Uterus (tissue), 4 donors: ENCODE measurements at places on chromosomes 7 and 10.

DNA sequence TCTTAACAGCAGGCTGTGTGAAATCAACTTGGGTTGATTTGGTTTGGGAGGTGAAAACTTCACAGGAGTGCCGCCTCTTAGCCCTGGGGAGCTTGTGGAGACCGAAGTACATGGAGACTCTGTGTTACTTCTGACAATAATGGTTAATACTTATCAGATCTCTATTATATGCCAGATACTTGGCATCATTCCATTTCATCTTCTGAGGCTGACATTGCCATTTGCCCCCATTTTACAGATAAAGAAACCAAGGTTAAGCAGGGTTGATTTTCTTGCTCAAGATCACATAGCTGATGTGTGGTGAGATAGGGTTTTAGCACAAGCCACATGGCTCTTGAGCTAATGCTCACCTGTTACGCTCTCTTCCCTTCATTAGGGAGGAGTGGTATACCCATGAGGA is 150.6 kb upstream of the FAM13C start:
- no peak for DNase-seq
- H3K4me1 ChIP-seq: no peaks in the 10 kb centered on the region
- no peak overlapping the region for H3K27ac ChIP-seq
- H3K36me3 ChIP-seq: no peaks in the 10 kb centered on the region
- H3K27me3 ChIP-seq: no peaks in the 10 kb centered on the region
- no peak overlapping the region for H3K4me3 ChIP-seq

DNA sequence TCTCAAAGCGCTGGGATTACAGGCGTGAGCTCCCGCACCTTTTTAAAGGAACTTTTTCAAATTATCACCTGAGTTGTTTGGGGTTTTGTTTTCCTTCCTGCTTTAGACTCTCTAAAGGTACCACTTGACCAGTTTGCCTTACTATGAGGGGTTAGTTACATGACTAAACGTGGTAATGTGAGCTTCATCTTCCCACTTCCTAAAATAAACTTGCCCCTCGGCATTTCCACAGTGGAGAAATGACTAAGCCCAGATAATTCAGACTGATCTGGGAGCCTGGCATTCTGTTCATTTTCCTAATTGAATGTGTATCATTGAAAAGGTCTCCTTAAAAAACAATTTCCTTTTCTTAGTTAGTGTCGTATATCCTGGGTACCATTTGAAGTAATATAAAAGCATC is 163.4 kb downstream of the PLXDC2 start:
- H3K27me3 ChIP-seq: no peaks in the 10 kb centered on the region
- no peak overlapping the region for H3K4me3 ChIP-seq
- no peaks in the 10 kb centered on the region for H3K36me3 ChIP-seq
- H3K27ac ChIP-seq: no peak overlapping the region

DNA sequence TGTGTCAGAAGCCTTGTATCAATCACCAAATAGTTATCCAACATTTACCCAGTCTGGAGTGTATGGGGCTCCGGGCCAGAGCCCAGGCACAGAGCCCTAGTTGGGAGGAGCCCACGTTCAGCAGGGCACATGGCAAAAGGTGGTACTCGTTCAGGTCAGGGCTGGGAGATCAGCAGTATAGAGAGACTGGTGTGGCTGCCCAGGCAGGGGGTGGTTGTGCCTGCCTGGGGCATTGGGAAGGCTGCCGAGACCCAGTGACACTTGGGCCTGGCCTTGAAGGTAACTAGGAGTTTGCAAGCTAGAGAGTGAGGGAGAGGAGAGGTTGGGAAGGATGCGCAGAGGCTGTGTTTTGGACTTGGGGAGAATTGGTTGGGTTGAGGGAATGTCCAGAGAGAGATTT is 48.9 kb upstream of the IGFBP3 start:
- no peak overlapping the region for H3K4me3 ChIP-seq
- H3K27me3 ChIP-seq: no peaks in the 10 kb centered on the region
- no peaks in the 10 kb centered on the region for H3K36me3 ChIP-seq
- H3K4me1 ChIP-seq: no peaks in the 10 kb centered on the region
- H3K27ac ChIP-seq: no peak overlapping the region

GRCh38 chr7:20217193-20217948 is at the start of gene MACC1:
Gene MACC1, minus strand, starts transcription at chr7:20217384. Its CDS starts 55,522 bp downstream, at chr7:20161862.
- no peaks in the 10 kb centered on the region for H3K4me1 ChIP-seq
- no peak for DNase-seq
- H3K4me3 ChIP-seq: no peak within 1 kb of the TSS
- no peak within 1 kb of the TSS for H3K27ac ChIP-seq
- H3K27me3 ChIP-seq: no peaks in the 10 kb centered on the region

- no peaks in the 10 kb centered on the region for H3K36me3 ChIP-seq
- H3K27ac ChIP-seq: peak overlapping the region; percentile 81
- no peaks in the 10 kb centered on the region for H3K4me1 ChIP-seq
- no peaks in the 10 kb centered on the region for H3K27me3 ChIP-seq
Observed at GRCh38 chr10:87503886-87504285, 807 bp upstream of the MINPP1 start.

- no peaks in the 10 kb centered on the region for H3K36me3 ChIP-seq
- no peaks in the 10 kb centered on the region for H3K27me3 ChIP-seq
- DNase-seq: no peak
- H3K4me3 ChIP-seq: no peak overlapping the region
- no peaks in the 10 kb centered on the region for H3K4me1 ChIP-seq
Observed at GRCh38 chr10:99766302-99766681, 16.1 kb upstream of the ABCC2 start.

DNA sequence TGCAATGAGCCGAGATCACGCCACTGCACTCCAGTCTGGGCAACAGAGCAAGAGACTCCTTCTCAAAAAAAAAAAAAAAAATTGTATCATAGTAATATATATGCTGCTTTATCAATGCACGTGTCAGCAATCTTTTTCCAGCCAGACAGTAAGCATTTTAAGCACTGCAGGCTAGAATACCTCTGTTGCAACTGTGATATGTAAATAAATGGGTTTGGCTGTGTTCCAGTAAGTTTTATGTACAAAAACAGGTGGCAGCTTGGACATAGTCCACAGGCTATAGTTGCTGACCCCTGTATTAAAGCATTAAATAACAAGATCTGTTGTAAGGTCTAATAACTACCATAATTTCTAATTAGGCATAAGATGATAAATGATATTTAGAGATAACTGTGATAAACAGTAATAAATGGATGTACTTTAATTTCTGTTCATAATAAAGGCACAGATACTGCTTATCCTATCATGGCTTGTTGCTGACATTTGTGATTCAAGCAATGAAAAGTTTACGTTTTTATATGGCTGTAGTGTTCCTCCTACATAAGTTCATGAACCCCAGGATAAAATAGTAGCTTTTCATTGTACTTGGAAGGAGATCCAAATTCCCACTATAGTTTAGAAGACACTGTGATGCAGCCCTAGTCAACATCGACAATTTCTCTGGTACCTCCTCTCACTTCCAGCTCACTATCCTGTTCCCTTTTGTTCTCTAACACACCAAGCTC is 161.4 kb downstream of the ELMO1 start:
- H3K27ac ChIP-seq: no peak overlapping the region
- no peak overlapping the region for H3K4me3 ChIP-seq
- DNase-seq: no peak
- H3K27me3 ChIP-seq: no peaks in the 10 kb centered on the region
- H3K36me3 ChIP-seq: no peaks in the 10 kb centered on the region
